Peyer's patch (tissue), 4 donors: ENCODE measurements at places on chromosomes 7 and 10.

- no peak for DNase-seq
- no peak overlapping the region for H3K27ac ChIP-seq
- H3K4me3 ChIP-seq: no peak overlapping the region
- H3K36me3 ChIP-seq: no peaks in the 10 kb centered on the region
Observed at GRCh38 chr7:100210805-100211204, 8.9 kb upstream of the PVRIG start.

DNA sequence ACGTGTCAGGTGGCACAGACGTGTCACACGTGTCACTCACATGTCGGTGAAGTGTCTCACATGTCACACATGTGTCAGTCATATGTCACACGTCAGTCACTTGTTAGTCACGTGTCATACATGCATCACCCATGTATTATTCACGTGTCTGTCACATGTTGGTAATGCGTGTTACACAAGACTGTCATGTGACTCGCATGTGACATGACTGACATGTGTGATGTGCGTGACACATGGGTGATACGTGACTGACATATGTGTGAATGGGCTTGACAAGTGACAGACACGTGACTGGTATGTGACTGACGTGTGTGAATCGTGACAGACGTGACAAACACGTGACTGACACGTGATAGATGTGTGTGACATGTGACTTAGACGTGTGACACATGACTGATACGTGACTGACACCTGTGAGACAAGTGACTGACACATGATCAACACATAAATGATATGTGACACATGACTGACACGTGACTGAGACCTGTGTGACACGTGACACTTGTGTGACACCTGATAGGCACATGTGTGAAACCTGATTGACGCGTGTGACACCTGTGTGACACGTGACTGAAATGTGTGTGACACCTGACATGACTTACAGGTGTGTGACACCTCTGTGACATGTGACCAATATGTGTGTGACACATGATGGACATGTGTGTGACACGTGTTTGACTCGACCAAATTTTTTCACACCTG is 56.1 kb downstream of the ZNF92 start:
- no peak overlapping the region for H3K27ac ChIP-seq
- H3K4me3 ChIP-seq: no peak overlapping the region
- no peaks in the 10 kb centered on the region for H3K27me3 ChIP-seq
- H3K4me1 ChIP-seq: no peaks in the 10 kb centered on the region
- no peaks in the 10 kb centered on the region for H3K36me3 ChIP-seq

GRCh38 chr7:63117-63480 is 129.3 kb upstream of the FAM20C start:
- H3K27ac ChIP-seq: no peak overlapping the region
- no peaks in the 10 kb centered on the region for H3K27me3 ChIP-seq
- H3K4me1 ChIP-seq: no peaks in the 10 kb centered on the region
- no peaks in the 10 kb centered on the region for H3K36me3 ChIP-seq

DNA sequence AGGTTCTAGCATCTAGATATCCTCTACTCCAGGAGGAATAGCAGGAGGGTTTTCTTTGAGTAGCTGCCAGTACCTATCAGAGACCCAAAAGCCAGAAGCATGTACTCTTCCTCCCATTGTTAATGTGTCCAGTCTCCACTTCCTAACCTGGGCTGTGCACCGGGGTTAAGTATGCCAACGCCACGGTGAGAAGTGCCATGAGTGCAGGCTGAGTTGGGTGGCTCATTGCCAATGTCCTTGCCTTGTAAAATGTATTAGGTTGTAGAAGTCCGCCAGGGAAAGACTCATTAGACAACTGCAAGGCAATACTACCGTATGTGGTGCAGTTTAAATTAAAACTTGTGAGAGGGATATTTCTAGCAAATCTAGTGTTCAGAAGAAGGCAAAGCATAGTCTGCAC is 55.0 kb upstream of the PRR15 start:
- H3K27ac ChIP-seq: peak overlapping the region; percentile 58
- no peaks in the 10 kb centered on the region for H3K36me3 ChIP-seq
- no peak overlapping the region for H3K4me3 ChIP-seq
- no peaks in the 10 kb centered on the region for H3K27me3 ChIP-seq

DNA sequence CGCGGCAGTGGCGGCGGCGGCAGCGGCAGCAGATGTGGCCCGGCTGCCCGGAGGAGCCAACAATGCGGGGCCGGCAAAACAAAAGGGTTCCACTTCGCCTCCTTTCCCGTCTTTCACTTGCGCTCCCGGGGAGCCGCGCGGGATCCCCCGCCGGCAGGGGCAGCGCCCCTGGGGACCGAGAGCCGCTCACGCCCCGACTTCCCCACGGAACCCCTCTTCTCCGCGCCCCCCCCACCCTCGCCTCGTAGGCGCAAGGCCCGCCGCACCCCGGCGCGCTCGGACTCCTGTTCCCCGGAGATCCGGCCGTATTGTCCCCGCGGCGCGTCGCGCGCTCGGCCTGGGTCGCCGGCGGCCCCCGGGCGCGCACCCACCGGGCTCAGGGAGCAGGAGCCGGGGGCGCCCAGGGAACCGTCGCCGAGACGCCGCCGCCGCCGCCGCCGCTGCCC is 854 bp downstream of the CTBP2 start:
- H3K4me1 ChIP-seq: no peaks in the 10 kb centered on the region
- DNase-seq: no peak
- no peaks in the 10 kb centered on the region for H3K27me3 ChIP-seq
- H3K36me3 ChIP-seq: no peaks in the 10 kb centered on the region
- peak overlapping the region; percentile 99 for H3K27ac ChIP-seq
- peak overlapping the region; percentile 58 for H3K4me3 ChIP-seq
